ENCODE measurements at places on chromosomes 11 and 22. TPM values are rescaled to one million over a fixed set of nuclear protein-coding genes. Genes with fewer than 3 reads are reported as not detected.

DNA sequence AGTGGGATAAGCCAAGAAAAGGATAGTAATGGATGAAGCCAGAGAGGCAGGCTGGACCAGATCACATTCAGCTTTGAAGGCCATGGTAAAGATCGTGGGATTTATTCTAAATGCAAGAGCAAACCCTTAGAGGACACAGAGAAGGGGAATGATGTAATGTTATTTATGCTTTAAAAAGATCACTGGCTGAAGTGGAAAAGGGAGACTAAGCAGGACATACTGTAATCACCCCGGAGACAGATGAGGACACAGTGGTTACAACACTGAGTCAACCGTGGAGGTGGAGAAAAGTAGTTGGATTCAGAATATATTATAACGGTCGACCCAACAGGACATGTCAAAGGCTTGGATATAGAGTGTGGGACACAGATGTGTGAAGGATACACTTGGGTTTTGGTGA is 38.5 kb downstream of the CDON start:
- no peak for DNase-seq

DNA sequence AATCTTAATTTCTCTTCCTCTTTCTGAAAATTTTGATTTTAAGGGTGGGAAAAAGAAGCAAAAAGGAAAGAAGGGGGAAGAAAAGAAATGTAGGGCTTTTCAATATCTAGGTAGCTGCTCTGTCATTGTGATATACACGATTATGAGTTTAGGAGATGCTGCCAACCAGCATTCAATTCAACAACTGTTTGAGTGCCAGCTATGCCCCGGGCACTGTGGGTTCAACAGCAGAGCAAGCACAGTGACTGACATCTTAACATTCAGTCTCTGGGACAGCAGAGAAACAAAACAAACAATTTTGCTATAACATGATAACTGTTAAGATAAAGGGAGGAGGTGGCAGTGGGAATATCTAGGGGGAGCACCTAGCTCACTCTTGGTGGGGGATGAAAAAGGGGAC is 91.6 kb downstream of the DBX1 start:
- no peak for DNase-seq

GRCh38 chr22:43148581-43148980 is 2.8 kb upstream of the TSPO start:
- no peak for DNase-seq

GRCh38 chr11:130478204-130478701 is 29.8 kb downstream of the ADAMTS15 start:
- DNase-seq = no peak

DNA sequence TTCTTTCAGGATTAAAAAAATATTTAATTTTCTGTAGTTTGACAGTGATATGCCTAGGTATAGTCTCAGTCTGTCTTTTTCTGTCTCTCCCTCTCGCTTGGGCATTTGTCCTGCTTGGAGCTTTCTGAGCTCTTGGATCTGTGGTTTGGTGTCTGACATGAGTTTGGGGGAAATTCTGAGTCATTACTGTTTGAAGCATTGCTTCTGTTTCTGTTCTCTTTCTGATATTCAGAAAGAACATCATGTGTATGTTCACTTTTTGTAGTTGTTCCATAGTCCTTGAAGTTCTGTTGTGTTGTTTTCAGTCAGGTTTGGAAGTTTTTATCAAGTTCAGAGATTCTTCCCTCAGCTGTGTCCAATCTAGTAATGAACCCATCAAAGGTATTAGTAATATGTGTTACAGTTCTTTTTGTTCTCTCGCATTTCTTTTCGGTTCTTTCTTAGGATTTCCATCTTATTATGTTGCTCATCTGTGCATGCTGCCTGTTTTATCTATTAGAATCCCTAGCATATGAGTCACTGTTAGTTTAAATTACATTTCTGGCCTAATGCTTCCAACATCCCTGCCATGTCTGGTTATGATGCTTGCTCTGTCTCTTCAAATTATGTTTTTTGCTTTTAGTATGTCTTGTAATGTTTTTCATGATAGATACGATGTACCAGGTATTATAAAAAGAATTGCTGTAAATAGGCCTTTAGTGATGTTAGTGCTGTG is 48.4 kb downstream of the DDX10 start:
- no peak for DNase-seq

GRCh38 chr22:23243859-23244689 is 63.8 kb downstream of the BCR start:
- no peak for DNase-seq

GRCh38 chr11:72629266-72629665 is 45.0 kb downstream of the PDE2A start:
- no peak for DNase-seq

DNA sequence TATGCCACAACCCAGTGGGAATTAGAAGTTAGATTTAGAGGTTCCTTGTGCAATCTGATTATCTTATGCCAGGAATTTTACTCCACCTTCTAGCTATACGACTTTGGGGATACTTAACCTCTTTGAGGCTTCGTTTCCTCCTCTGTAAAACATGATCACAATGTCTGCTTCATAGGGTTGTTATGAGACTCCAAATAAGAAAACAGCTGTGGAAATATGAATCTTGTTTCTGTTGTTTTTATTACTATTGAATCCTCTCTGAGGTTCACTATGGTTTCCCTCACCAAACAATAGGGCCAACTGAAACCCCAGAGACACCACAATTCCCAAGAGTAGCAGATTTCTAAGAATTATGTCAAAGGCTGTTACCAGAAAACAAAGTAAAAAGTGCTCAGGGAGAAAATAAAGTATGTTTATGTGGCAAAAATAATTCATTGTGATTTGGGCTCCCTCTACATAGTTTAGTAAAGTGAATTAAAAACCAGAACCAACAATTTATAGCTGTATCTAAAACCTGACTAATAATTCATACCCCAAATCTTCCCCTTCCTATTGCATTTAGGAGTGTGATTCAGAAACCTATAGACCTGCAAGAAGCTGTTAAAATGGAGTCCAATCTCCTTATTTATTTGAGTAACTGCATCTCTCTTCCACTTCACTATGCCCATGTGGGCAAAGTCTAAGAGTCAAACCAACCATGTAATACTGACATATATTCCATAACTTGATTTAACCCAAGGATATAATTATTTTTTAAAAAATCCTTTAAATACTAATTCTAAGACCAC is 38.4 kb downstream of the AMBRA1 start:
- DNase-seq = no peak

DNA sequence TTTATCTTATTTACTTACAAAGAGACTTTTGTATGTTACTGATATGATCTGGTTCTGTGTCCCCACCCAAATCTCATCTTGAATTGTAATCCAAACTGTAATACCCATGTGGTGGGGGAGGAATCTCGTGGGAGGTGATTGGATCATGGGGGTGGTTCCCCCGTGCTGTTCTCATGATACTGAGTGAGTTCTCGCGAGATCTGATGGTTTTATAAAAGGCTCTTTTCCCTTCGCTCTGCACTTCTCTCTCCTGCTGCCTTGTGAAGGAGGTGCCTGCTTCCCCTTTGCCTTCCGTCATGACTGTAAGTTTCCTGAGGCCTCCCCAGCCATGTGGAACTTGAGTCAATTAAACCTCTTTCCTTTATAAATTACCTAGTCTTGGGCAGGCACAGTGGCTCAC is 42.4 kb upstream of the WNT7B start:
- no peak for DNase-seq

GRCh38 chr11:119340335-119341221 is at the start of gene C1QTNF5:
C1QTNF5 (minus strand) TSS chr11:119340883; CDS start chr11:119340397, 486 bp downstream.
- no peak for DNase-seq

DNA sequence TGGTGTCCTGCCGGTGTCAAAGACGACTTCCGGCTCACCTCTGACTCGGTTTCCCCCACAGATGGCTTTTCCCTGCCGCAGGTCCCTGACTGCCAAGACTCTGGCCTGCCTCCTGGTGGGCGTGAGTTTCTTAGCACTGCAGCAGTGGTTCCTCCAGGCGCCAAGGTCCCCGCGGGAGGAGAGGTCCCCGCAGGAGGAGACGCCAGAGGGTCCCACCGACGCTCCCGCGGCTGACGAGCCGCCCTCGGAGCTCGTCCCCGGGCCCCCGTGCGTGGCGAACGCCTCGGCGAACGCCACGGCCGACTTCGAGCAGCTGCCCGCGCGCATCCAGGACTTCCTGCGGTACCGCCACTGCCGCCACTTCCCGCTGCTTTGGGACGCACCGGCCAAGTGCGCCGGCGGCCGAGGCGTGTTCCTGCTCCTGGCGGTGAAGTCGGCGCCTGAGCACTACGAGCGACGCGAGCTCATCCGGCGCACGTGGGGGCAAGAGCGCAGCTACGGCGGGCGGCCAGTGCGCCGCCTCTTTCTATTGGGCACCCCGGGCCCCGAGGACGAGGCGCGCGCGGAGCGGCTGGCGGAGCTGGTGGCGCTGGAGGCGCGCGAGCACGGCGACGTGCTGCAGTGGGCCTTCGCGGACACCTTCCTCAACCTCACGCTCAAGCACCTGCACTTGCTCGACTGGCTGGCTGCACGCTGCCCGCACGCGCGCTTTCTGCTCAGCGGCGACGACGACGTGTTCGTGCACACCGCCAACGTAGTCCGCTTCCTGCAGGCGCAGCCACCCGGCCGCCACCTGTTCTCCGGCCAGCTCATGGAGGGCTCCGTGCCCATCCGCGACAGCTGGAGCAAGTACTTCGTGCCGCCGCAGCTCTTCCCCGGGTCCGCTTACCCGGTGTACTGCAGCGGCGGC is 5.5 kb downstream of the B3GNT6 start:
- DNase-seq = no peak

GRCh38 chr11:102900346-102900745 is 25.6 kb upstream of the MMP12 start:
- DNase-seq = no peak

GRCh38 chr22:19843857-19844376 is 10.8 kb downstream of the GNB1L start:
- no peak for DNase-seq

DNA sequence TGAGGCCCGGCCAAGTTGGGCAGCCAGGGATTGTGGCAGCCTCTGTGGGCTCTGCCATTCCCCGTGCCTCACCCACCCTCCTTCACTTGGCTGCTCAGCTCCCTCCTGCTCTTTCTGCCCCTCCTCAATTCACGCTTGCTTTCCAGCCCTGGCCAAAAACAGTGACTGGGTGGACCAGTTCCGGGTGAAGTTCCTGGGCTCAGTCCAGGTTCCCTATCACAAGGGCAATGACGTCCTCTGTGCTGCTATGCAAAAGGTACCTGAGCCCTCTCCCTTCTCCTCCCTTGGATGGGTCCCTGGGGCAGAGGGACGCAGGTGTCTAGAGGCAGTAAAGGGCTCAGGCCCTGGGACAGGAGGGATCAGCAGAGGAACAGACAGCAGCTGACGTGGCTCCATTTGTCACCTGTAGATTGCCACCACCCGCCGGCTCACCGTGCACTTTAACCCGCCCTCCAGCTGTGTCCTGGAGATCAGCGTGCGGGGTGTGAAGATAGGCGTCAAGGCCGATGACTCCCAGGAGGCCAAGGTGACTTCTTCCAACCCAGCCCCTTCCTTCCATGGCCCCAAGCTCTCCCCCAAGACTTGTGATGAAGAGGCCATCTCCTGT is 2.7 kb downstream of the FREY1 start:
- no peak for DNase-seq

GRCh38 chr11:75203138-75203537 is 37.4 kb upstream of the TPBGL start:
- DNase-seq = no peak

- no peak for DNase-seq
These were observed 373.9 kb downstream of the BRD1 start for GRCh38 chr22:49453771-49454170.

- no peak for DNase-seq
These were observed 37.8 kb downstream of the PPFIBP2 start for GRCh38 chr11:7551571-7551970.

- no peak for DNase-seq
These were observed 43.2 kb downstream of the PIK3C2A start for GRCh38 chr11:17164361-17165246.

GRCh38 chr11:74895340-74896116 is 53.4 kb downstream of the XRRA1 start:
- no peak for DNase-seq

DNA sequence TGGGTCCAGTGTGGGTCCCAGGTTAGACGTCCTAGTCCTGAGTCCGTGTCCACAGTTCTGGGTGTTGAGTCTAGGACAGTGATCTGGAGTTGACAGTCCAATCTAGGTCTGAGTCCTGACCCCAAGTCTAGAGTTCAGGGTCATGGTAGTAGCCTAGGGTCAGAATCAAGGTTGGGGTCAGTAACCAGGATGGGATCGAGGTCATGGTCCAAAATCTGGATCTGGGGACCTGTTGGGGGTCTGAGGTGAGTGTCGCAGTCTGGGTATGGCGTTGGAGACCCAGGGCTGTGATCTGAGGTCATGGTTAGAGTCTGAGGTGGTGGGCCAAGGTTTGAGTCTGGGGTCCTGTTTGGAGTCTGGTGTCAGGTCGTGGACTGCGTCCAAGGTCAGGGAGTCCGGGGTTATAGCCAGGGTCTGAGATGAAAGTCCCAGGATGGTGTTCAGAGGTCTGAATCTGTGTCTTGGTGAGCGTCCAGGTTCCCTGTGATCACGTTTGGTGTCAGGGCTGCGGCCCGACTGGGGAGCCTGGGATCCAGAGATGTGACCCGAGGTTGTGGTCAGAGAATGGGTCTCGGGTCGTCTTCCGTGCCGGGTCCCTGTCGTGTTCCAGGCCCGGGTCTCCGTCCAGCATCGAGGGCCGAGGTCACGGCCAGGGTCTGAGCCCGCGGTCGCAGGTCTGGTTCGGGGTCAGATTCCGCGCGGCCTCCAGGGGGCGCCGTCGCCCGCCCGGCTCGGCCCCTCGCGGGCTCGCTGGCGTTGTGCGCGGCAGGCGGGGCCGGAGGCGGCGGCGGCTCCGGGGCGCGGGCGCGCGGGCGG is 432 bp upstream of the GRK2 start:
- DNase-seq = no peak

- DNase-seq = no peak
These were observed 61.4 kb downstream of the C11orf58 start for GRCh38 chr11:16799890-16800289.

Gene DCHS1
- total RNA-seq = 28.7 TPM

Gene RAB36
- total RNA-seq = 3.2 TPM

Gene SOX6
- total RNA-seq = 4.9 TPM

Gene NTM
- total RNA-seq = 4.2 TPM

Gene UBXN1
- 216 TPM for total RNA-seq

Gene BMAL1
- total RNA-seq = 44.0 TPM

Gene NAV2
- total RNA-seq = 25.3 TPM

Gene AMBRA1
- 40.0 TPM for total RNA-seq

Gene KRTAP5-11
- not detected for total RNA-seq

Gene GUCY1A2
- 7.4 TPM for total RNA-seq

All from vagina (tissue), 2 donors.